Stimulated activated CD8-positive, alpha-beta memory T cell treated with anti-CD3 and anti-CD28 coated beads, Interleukin-2, amount 100 ng/mL, for 1 hour (primary cell): ENCODE measurements at places on chromosomes 13 and 19.
A peak's percentile ranks its signal among the peaks of the same experiment; 100 is the strongest.

- no peak for DNase-seq
Observed at GRCh38 chr13:59641261-59641660, 522.5 kb downstream of the DIAPH3 start.

DNA sequence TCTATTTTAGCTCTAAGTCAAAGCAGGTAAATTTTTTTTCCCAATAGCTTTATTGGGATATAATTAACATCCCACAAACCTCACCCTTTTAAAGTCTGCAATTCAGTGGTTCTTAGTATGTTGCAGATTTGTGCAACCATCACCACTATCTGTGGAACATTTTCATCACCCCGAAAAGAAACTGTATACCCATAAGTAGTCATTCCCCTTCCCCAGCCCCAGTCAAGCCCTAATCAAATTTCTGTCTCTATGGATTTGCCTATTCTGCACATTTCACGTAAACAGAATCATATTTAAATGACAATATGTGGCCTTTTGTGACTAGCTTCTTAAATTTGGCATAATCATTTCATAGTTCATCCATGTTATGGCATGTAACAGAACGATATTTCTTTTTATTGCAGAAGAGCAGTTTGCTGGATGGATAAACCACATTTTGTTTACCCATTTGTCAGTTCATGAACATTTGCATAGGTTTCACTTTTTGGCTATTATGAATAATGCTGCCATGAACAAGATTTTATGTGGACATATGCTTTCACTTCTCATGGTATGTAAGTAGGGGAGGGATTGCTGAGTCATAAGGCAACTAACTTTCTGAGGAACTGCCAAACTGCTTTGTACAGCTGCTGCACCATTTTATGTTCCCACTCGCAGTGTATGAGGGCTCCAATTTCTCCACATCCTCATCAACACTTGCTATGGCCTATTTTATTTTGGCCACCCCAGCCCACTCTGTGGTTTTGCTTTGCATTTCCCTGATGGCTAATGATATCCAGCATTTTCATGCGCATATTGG lies 10.9 kb downstream of the SLC46A3 start:
- DNase-seq: no peak

DNA sequence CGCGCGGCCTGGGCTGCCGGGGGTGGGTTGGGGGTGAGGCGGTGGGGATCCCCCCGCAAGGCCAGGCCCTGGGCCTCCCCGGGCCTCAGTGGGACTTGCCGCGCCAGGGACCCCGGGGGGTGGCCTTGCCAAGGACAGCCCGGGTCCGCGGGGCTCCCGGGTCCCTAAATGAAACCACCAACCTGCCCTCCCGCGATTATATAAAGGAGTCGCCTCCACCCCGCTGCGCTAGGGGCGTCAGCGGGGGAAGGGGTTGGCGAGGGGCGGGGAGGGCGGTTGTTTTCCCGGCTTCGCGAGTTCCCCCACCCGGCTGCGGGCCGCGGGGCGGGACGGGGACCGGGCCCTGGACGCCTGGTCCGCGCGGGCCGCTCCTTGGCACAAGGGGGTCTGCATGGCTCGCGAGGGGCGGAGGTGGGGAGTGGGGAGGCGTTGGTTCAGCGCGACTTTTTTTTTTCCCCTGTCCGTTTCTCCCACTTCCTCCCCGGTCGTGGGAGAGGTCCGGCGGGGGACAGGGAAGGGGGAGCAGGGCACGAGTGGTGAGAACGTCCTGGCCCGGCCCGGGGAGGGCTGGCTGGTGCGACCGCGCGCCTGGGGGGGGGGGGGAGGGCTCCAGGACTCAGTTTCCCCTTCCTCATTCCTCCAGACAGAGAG lies 822 bp upstream of the ZBTB7A start:
- DNase-seq: no peak

- DNase-seq: no peak
Observed at GRCh38 chr19:805600-806550, 8.6 kb downstream of the PTBP1 start.

DNA sequence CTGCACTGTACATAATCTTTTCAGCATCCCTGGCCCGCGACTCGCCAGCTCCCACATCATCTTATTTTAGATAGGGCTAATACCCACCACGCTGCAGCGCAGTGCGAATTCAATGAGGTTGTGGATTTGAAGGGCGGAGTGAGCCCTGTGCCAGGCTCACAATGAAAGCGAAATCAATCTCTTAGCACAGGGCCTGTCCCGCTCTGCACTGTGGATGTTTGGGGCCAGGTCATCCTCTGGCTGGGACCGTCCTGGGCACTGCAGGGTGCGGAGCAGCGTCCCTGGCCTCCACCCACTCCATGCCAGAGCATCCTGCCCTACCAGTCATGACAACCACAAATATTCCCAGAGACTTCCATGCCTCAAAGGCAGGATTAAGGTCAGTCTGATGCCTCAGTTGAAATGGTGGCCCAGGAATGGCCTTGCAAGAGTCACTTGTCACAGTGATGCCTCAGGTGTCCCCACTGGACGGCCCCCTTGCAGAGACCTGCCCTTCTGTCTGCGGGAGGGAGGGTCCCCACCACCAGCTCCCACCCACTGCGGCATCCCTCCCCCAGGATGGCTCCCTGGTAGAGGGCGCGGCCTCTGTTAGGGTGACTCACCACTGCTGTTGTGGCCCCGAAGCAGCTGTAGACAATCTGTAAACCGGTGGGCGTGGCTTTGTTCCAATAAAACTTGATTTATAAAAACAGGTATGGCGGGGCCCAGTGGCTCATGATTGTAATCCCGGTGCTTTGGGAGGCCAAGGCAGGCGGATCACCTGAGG lies 5.6 kb downstream of the UHRF1 start:
- peak; percentile 69 for DNase-seq

DNA sequence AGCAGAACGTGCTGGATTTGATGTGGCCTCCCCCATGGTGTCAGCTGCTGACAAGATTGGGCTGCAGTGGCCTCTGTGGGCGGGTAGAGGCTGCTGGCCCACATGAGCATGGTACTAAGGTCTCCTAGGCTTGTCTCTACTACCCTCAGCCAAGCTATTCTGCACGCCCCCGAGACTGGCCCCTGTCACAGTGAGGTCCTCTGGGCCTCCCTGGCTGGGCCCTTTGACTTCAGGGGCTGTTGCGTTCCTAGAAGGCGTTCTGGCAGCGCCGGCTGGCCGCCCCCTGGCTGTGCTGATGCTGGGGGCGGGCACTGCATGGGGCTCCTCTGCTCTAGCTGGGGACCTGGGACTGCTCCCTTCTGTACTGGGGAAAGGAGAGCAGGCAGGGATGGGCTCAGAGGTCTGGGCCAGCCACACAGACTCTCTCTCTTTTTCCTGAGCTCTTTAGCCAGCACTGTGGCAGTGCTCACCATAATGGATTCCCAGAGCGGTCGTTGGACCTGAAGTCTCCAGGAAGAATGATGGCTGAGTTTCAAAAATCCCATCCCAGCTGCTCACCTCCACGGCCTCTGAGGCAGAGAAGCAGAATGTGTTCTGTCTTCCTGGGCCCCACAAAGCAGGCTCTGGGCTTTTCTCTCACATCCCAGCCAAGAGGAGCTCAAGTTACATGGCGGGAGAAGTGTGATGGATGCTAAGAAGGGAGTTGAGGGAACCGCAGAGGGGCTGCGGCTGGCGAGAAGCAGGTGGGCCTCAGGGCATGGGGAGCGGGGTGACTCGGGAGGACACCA lies 32.3 kb downstream of the TSSK6 start:
- no peak for DNase-seq

GRCh38 chr13:25171170-25171516 lies 945 bp downstream of the AMER2 start:
- DNase-seq: no peak

DNA sequence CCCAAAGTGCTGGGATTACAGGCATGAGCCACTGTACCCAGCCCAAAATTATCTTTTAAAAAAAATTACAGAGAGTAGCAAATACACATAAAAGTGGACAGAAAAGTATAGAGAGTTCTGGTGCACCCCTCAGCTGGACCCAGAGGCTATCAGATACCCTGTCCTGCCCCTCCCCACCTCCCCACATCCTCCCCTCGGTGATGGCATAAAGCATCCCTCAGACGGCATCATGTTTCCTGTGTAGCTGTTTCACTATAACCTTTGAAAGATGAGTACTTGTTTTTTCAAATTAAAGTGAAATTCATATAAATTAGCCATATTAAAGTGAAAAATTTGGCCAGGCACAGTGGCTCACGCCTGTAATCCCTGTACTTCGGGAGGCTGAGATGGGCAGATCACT lies 20.1 kb downstream of the SLC27A1 start:
- DNase-seq: no peak
